GM20000 (cell line): ENCODE measurements at places on chromosomes 6 and 20.

- DNase-seq = no peak
Measured at GRCh38 chr6:154815938-154816820, 83.0 kb downstream of the SCAF8 start.

DNA sequence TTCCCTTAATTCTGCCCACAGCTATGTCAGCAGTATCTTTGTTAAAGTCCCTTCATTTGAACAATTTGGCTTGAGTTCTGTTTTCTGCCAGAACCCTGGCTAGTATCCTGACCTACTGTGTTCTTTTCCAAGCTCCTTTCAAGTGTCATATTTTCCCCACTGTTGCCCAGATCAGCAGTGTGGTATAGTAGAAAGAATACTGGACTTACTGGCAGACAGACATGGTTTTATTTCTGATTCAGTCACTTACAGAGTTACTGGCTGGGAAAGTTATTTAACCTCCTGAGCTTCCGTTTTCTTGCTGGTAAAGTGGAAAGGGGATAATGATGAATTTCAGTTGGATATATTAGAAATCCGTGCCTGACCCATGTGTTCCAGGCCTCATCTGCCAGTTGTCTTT lies 39.8 kb upstream of the RAB23 start:
- DNase-seq = no peak

GRCh38 chr6:14059791-14060436 lies 57.7 kb upstream of the CD83 start:
- no peak for DNase-seq

GRCh38 chr20:5969348-5969935 lies 19.0 kb downstream of the MCM8 start:
- DNase-seq = no peak

- no peak for DNase-seq
Measured at GRCh38 chr6:166575205-166575604, 11.3 kb downstream of the RAMACL start.

DNA sequence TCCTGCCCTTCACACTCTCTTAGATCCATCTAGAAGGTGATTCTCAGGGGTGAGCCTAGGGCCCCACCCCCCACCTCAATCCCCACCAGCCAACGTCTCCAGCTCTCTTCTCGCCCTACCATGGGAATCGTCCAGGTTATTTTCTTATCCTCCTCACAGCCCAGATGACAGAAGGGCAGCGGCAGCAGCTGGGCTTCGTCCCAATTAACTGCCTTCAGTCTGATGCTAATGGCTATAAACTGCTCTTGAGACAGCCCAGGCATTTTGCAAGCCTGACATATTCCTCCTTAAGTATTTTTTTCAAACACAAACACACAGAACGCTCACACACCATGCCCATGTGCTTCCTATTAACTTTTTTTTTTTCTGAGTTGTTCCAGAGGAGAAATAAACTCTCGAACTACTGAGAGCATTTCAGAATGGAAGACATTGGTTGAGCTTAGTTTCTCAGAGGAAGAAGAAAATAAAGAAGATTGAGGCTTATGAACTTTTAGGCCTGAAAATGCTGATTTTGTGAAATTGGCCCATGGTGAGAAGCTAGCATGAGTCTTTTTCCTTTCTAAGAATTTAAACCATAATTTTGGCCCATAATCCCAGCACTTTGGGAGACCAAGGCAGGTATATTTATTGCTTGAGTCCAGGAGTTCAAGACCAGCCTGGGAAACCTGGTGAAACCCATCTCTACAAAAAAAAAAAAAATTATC lies 124.6 kb downstream of the EYA2 start:
- DNase-seq = no peak

DNA sequence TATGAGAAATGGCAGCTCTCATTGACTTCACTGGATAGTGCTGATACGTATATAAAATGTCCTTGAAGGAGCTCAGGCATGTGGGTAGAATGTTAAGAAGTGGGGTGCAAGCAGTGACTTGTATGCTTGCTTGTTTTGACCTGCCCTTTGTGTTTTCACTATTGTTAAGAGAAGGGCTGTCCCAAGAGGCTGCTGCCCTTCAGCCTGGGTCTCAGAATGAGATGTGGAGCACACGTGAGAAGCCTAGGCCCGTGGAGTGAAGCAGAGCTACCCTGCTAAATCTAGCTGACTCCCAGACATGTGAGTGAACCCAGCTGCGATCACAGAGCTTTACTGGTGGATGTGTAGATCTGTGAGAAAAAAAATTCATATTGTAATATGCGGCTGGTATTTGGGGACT lies 305.3 kb upstream of the RGS17 start:
- no peak for DNase-seq

- no peak for DNase-seq
Measured at GRCh38 chr6:142174703-142175102, 27.6 kb downstream of the VTA1 start.

DNA sequence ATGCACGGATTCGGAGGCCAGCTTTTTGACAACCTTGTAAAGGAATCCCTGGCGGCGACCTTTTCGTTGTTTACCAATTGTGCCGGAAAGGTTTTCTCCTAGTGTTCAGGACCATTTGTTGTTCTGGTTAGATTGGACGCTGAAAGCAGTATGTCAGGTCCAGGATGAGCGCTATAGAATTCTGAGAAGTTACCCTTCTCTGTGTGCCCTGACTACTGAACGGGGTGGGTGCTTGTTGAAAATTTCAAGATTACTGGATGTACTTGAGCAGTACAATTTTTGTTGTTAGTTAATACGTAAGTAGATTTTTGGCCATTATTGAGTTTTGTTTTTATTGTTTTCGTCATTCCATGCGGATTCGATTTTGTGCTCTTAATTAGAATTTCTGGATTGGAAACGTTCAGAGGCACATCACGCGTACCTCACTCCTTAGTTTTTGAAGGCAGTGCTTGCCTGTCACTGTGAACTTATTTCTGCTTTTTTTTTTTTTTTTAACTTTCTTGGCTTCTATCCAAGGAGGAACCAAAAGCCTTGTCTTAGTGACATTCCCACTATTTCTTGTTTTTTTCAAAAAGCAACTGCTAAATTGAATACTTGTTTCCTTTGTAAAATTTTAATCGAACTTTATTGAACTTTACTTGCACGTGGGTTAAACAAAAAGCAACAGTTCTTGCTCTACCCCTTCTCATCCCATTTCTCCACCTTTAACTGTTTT lies 898 bp downstream of the XRN2 start:
- no peak for DNase-seq

DNA sequence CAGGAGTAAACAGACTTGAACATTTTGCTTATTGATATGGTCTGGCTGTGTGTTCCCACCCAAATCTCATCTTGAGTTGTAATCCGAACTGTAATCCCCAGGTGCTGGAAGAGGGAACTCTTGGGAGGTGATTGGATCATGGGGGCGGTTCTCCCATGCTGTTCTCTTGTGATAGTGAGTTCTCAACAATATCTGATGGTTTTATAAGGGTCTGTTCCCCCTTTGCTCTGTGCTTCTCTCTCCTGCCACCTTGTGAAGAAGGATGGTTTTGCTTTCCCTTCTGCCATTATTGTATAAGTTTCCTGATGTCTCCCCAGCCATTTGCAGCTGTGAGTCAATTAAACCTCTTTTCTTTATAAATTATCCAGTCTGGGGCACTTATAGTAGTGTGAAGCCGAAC lies 40.0 kb downstream of the MYLIP start:
- no peak for DNase-seq

GRCh38 chr6:108677894-108678293 lies 117.2 kb downstream of the FOXO3 start:
- no peak for DNase-seq

DNA sequence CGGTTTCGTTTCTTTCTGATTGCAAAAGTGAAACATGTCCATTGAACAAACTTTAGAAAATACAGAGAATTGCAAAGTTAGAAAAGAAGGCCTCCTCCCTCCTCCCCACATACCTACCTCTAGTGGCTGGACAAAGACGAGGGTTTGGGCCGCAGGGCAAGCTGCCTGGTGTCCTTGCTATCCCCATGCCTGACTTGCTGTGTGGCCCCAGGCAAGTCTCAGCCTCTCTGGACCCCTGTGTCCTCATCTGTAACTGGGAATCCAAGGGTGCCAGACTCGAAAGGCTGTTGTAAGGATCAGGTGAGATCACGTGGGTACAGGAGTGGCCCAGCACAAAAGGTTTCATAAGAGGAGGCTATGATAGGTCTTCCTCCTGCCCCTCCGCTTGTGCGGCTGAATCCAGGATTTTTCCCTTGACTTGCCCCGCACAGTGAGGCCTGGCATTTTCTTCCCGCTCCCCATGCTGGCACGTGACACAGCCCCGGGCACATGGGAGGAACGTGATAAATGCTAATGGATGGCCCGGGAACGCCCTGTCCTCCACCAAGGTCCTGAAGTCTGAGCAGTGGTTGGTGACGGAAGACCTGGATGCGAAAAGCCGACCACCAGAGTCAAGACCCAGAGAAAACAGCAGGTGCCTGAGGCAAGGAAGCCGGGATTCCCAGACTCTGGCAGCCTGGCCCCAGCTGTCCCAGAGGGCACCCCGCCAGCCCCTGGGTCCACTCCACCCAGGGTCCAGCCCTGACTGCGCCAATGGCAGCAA lies 55.8 kb downstream of the UBE2V1 start:
- no peak for DNase-seq

GRCh38 chr20:63290136-63290676 lies 2.8 kb upstream of the COL20A1 start:
- no peak for DNase-seq

DNA sequence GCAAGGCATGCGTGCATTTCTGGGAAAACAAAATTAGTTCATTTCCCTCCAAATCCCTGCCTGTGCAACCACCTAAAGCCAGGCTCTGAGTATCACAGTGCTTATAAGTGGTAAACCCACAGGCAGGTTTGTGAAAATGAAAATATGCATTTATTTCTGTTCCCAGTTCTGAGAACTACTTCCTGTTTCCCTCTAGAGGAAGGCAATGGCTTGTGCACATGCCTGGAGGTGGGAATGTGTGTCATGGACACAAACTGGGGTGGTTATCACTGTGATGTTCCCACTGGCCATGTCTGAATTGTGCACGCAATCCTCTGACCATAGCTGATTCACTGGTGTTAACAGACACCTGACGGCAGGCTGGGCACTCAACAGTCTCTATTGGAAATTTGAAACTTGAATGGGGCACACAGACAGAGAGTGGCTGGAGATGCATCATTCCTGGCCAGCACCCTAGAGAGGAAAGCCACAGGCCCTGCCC lies 26.3 kb downstream of the FAM110A start:
- no peak for DNase-seq

- DNase-seq = no peak
Measured at GRCh38 chr6:69421269-69421668, 375.5 kb downstream of the LMBRD1 start.

DNA sequence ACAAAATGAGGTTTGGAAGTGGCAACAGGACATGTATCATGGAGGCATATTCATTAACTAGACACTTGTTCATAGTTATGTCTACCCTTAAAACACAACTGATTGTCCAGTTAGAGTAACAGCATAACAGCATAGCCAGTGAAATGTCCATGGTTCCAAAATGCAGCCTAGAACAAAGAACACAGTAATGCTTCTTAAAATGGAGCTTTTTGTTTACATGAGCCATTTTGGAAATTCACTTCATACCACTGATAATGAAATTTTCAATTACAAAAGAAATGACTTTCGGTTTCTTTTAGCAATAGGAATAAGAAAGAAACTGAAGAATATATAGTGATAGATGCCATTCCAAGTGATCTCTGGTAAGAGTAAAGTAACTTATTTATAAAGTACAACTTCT lies 111.1 kb upstream of the DST start:
- no peak for DNase-seq

DNA sequence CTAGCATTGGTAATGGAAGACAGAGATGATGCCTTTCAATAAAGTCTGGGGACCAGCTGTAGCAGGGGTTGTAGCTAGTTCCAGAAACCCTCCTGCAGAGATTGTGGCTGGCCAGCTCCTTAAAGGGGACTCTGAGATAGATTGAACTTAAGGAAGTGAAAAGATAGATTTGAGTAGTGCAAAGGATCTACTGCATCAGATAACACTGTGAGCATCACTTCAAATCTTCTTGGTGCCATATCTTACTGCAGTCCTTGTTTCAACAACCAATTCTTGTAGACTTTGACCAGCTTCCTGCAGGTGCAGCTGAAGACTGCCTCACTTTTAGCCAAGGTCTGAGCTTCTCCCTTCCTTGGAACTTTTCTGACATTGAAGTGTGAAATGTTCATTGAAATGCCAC lies 14.8 kb upstream of the CEP162 start:
- DNase-seq = peak; percentile 31

GRCh38 chr6:156359912-156360311 lies 417.3 kb upstream of the ARID1B start:
- no peak for DNase-seq

- DNase-seq = no peak
Measured at GRCh38 chr20:48019940-48020339, 234.7 kb upstream of the SULF2 start.

DNA sequence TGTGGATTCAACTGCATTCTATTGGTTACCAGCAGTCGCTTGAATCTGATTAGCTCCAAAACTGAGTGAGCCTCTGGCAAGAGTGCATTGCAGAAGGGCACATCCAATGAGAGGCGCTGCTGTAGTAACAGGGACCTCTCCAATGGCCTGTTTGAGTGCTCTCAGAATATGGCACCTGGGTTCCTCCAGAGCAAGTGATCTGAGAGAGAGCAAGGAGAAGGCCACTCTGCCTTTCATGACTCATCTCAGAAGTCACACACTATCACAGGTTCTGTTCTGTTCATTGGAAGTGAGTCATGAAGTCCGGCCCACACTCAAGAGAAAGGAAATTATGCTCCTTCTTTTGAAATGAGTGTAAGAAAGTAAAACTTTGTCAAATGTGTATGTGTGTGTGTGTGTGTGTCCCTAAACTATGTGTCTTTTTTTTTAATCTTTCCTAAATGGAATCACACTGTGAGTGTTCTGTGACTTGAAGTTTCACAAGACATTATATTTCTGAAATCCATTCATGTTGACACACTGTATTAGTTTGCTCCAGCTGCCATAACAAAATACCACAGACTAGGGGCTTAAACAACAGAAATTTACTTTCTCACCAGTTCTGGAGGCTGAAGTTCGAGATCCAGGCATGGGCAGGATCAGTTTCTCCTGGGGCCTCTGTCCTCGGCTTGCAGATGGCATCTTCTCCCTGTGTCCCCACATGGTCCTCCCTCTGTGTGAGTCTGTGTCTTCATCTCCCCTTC lies 138.3 kb upstream of the CDYL start:
- DNase-seq = peak; percentile 15

GRCh38 chr6:136550330-136551071 lies at the start of gene MAP7:
TSS of gene MAP7 (minus strand) at chr6:136550422. CDS start at chr6:136550408, 14 bp downstream.
- peak; percentile 90 for DNase-seq

- peak; percentile 8 for DNase-seq
Measured at GRCh38 chr6:145863988-145864616, 49.5 kb upstream of the FBXO30 start.
